Right forelimb (tissue), 1 donor: ENCODE measurements at places on chromosomes 2 and 18.

- no peak for DNase-seq
Measured at GRCh38 chr2:6782517-6783237, 83.0 kb downstream of the CMPK2 start.

DNA sequence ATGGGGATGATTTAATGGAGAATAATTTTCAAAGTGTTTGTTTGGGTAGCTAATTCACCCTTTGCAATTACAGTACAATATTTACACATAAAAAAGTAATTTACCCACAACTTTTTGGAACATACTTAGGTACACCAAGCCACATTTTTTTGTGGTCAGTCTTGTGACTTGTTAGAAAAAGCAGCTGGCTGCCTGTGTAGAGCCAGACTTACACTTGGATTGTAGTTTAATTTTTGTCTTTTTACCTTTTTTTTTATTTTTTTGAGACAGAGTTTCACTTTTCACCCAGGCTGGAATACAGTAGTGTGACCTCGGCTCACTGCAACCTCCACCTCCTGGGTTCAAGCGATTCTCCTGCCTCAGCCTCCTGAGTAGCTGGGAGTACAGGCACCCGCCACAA lies 45.4 kb downstream of the RALBP1 start:
- DNase-seq, result no peak

- DNase-seq, result no peak
Measured at GRCh38 chr2:18186816-18187613, 308.5 kb downstream of the KCNS3 start.

- no peak for DNase-seq
Measured at GRCh38 chr18:24071029-24071428, 56.5 kb downstream of the TTC39C start.

- DNase-seq, result no peak
Measured at GRCh38 chr2:18752022-18752493, 162.7 kb upstream of the NT5C1B start.

GRCh38 chr18:35153609-35154272 lies 87.1 kb upstream of the ZNF397 start:
- DNase-seq, result no peak

GRCh38 chr2:11058129-11058528 lies 97.1 kb upstream of the SLC66A3 start:
- no peak for DNase-seq

GRCh38 chr18:811892-812375 lies at the start of gene YES1:
YES1 (minus strand) TSS chr18:812242; CDS start chr18:756827, 55,415 bp downstream.
- DNase-seq, result no peak

GRCh38 chr2:204896146-204896545 lies 350.9 kb downstream of the PARD3B start:
- DNase-seq, result no peak

DNA sequence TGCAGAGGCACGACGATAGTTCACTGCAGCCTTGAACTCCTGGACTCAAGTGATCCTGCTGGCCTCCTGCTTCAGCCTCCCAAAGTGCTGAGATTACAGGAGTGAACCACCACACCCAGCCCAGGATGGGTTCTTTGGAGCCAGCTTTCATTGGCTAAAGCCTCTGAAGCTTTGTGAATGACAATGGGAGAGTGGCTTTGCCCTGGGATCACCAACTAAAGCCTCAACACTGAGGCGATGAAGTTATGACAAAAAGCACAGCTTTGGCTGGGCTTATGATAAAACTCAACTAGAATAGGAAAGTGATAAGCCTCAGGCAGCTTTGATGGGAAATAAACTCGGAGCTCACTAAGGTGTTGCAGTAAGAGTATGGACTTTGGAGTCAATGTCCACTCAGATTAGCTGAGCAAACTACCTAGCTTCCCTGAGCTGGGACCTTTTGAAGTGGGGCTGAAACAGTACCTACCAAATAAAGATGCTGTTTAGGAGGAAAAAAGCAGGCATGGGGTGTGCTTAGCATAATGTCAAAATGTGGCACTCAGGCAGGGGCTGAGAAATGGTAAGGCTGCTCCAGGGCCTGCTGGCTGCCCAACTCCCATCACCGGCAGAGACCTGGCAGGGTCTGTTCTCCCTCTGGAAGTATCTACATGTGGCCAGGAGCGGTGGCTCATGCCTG lies 4.3 kb downstream of the TMEM127 start:
- DNase-seq, result no peak

GRCh38 chr2:106649306-106649705 lies 162.1 kb downstream of the CD8B2 start:
- DNase-seq, result no peak

GRCh38 chr2:119155633-119156032 lies 2.9 kb downstream of the C1QL2 start:
- DNase-seq, result no peak

DNA sequence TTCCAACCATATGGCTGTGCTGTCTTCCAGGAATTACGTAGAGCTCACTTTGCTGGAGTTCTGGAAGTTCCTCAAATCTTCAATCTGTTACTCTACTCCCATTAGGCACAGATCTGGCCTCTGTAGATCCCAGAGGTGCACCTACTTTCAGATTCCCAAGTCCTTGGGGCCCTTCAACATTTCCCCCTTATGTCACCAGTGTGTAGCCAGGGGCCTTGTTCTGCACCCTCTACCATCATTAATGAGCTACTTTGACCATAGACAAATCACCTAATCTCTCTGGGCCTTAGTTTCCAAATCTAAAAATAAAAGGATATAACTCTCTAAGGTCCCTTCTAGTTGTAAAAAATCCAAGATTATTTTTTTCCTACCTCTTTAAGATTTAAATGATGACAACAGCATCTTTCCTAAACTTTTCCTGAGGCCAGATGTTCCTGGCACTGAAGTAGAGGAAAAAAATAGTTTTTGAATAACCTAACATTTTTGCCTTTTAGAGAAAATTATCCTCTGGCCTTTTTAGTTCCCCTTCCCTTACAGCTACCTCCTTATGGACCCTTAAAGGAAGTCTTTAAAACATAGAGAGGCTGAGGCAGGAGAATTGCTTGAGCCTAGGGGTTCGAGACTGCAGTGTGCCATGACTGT lies 31.0 kb upstream of the WIPF1 start:
- no peak for DNase-seq

- DNase-seq, result no peak
Measured at GRCh38 chr18:57084331-57085271, 62.3 kb upstream of the BOD1L2 start.

DNA sequence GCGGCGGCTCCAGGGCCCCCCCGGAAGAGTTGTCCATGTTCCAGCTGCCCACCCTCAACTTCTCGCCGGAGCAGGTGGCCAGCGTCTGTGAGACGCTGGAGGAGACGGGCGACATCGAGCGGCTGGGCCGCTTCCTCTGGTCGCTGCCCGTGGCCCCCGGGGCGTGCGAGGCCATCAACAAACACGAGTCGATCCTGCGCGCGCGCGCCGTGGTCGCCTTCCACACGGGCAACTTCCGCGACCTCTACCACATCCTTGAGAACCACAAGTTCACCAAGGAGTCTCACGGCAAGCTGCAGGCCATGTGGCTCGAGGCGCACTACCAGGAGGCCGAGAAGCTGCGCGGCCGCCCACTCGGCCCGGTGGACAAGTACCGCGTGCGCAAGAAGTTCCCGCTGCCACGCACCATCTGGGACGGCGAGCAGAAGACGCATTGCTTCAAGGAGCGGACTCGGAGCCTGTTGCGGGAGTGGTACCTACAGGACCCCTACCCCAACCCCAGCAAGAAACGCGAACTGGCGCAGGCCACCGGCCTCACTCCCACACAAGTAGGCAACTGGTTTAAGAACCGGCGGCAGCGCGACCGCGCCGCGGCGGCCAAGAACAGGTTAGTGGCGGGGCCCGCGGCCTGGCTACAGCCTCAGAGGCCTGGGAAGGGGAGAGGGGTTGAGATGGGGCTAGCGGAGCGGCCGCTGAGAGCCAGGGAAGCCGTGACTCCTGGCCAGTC lies 965 bp downstream of the SIX3 start:
- DNase-seq, result no peak
